ENCODE measurements at places on chromosomes 12 and 14.

DNA sequence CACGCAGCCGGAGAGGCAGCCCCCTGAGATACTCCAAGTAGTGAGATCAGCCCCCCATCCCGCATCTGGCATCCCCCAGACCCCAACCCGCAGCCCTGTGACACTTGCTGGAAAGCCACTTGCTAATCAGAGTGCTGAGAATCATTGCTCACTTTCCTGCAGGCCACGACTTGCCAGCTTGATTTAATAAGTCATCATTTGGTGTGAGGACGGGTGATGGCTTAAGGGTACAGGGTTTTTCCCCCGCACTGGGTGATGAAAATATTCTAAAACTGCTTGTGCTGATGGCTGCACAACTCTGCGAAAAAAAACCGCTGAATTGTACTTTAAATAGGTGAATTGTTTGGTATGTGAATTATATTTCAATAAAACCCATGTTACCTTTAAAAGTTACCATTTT, 171.2 kb downstream of the FOXN3 start:
- DNase-seq: no peak

DNA sequence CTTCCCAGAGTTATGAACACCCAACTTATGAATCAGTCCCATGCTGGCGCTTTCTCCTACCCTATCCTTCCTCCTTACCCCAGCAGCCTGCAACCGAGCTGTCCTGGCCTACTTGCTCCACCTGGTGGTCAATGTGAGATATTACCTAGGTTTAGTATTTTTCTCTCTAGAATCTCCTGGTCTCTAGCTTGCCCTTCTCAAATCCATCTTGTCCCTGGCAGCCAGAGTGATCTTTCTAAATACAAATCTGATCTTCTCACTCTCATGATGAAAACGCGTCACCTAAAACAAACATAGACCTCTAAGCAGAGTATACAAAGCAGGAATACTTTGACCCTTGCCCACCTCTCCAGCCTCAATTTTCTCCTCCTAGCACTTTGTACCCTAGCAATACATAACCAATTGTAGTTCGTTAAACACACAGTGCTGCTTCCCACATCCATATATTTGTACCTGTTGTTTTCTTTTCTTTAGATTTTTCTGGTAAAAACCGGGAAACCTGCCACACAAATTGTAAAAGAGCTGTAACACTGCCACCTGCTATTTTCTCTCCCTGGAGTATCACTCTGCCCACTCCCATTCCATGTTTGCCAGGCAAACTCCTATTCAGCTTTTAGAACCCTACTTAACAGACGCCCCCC, 20.0 kb upstream of the TCP11L2 start:
- no peak for DNase-seq

DNA sequence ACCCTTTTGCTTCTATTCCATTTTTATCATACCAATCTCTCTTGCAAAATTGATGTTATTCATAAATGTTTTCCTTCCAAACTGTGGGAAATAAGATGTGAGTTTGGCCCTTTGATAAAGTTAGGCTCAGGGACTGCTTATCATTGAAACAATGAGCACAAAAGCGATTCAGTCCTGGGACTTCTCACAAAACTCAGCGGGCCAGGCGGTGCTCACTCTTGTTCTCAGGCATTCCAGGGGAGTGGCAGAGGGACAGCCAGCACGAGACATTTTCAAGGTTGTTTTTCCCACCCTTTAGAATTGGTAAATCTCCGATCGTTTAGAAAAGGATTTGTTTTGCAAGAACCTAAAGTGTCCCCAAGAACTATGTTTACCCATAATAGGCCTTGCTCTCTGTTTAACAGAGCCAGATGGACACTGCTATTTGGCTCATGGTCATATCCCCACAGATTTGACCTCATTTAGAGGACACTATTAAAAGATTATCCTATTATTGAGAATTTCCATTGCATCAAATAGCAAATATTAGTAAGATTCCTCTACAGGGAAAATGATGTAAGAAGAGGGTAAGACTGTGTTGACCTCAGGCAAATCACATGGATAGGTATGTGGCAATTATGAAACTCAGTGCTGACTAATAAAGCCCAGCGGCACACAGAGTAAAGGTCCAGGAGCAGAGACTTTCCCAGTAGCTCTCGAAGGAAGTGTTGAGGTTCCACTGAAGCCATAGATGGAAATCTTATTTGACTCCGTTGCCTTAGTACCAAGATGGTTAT, 102.7 kb upstream of the USP44 start:
- no peak for DNase-seq

DNA sequence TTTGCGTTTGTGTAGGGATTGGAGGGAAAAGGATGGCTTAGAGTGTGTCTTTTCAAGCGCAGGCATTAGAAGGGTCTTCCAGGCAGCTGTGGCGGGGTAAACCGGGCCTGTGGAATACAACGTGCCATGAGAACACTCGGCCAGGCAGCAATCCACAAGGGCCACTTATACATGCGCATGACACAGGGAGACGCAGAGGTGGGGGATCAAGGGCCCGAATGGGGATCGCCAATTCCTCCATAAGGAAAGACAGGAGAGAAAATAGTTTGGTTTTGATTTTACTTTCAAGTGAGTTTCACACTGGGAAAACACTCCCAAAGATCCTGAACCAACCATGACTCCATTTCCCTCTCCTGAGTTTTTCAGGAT, 71.6 kb downstream of the SPRING1 start:
- DNase-seq: no peak

GRCh38 chr14:76951166-76951565, 77.3 kb downstream of the IRF2BPL start:
- DNase-seq: no peak

- peak; percentile 90 for DNase-seq
These were observed 53.6 kb upstream of the SRSF5 start for GRCh38 chr14:69713209-69713781.

DNA sequence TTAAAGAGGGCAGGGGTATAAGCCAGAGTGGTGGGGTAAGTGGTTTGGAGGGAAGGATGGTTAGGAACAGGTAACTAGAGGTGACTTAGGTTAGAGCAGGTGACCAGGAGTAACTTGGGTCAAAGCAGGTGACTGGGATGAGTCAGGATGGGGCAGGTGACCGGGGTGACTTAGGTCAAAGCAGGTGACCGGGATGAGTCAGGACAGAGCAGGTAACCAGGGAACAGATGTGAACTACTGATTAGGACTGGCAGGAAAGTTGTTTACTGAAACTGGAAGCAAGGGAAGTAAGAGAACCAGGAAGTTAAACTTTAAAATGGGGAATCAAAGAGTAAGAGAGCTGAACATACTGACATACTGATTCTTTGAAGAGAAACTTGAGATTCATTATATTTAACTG, 57.4 kb downstream of the FSCB start:
- DNase-seq: no peak

GRCh38 chr12:67025543-67026114, 243.5 kb upstream of the CAND1 start:
- DNase-seq: no peak

DNA sequence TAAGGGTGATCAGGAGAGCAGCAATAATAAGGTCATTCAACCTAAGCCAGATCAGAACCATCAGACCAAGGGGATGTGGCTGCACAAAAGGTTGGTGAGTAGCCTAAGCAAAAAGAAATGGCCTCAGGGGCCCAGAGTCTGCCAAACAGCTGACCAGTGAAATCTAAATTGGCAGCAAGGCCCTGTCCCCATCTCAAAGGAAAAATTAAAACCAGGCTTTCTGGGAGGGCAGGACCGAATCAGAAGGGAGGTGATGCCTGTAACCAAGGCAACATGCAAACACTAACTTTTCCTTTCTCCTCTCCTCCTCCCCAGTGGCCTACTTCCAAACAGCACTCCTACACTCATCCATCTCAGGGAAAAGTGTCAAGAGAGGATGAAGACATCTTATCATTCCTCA, 256.4 kb downstream of the NUAK1 start:
- DNase-seq: no peak

GRCh38 chr12:129483111-129483893, 420.5 kb downstream of the TMEM132D start:
- no peak for DNase-seq

DNA sequence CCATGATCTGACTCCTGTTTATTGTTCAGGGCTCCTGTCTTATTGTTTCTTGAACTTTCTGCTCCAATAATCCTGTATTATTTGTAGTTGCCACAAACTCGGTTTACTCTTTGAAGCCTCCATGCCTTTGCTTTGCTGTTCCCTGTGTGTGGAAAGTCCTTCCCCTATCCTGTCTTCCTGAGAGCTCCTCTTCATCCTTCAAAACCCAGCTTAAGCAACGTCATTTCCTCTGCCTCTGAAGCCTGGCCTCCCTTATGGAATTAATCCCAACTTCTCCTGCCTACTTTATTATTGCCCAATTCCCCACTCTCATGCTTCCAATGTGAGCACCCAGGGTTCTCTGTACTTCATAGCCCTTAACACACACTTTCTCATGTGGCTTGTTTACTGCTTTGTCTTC, 766.2 kb downstream of the MED13L start:
- no peak for DNase-seq

DNA sequence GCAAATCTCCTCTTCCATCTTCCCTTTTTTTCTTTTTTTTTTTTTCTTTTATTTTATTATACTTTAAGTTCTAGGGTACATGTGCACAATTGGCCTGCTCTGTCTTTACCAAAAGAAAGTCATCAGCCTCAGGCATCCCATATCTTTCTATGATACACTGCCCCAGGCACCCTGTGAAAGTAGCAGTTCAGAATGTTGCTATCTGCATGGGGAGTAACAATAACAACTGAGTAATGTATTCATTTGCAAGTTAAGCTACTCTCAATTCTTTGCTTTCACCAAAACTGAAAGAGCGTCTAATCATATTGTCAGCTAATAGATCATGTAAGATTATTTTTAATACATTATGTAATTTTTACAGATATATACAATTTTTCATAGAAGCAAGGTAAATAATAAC, 13.5 kb upstream of the GCH1 start:
- no peak for DNase-seq
